NCI-H1105 treated with DMSO at 0.1 percent for 48 hours (cell line): ENCODE measurements at places on chromosomes 1 and 21.

GRCh38 chr21:19026911-19027310, 623.3 kb upstream of the TMPRSS15 start:
- no peak for DNase-seq

- DNase-seq, result no peak
Observed at GRCh38 chr1:4006676-4007374, 106.8 kb upstream of the C1orf174 start.

DNA sequence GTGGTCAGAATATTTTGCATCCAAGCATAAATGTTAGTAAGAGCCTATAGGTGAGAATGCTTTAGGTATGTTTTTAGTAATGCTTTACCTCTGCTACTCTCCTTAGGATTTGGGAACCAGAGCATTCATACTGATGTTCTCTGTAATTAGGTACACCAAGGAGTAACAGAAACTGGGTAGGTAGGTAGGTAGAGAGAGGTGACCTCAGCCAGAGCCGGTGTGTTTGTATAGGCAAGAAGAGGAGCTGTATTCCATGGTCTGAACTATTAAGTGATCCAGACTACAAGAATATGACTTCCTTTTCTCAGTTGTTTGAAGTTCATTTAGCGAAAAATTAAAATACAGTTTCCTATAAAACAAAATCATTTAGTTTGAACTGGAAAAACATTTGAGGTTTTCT, 108.5 kb downstream of the SDCCAG8 start:
- DNase-seq, result no peak

GRCh38 chr1:114118351-114118990, 35.2 kb downstream of the SYT6 start:
- DNase-seq, result no peak
